NCI-H187 treated with DMSO at 0.1 percent for 48 hours (cell line): ENCODE measurements at places on chromosomes 12 and 14.

GRCh38 chr12:96258104-96258961, 64.2 kb downstream of the ELK3 start:
- DNase-seq = no peak

DNA sequence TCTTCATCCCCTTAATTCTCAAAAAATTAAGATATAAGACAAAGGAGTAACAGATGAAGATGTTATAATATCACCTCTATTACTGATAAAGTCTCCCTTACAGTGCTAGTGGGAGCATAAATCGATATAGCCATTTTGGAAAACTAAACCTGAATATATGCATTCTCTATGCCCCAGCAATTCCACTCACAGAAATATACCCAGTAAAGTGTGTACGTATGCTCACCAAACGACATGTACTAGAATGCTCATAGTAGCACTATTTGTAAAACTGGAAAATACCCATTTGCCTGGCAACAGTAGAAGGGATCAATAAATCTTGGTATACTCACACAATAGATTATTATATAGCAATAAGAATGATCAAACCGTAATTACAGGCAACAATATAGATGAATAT, 44.0 kb upstream of the HIF1A start:
- no peak for DNase-seq

GRCh38 chr12:113467502-113468364, 3.9 kb downstream of the LHX5 start:
- no peak for DNase-seq

DNA sequence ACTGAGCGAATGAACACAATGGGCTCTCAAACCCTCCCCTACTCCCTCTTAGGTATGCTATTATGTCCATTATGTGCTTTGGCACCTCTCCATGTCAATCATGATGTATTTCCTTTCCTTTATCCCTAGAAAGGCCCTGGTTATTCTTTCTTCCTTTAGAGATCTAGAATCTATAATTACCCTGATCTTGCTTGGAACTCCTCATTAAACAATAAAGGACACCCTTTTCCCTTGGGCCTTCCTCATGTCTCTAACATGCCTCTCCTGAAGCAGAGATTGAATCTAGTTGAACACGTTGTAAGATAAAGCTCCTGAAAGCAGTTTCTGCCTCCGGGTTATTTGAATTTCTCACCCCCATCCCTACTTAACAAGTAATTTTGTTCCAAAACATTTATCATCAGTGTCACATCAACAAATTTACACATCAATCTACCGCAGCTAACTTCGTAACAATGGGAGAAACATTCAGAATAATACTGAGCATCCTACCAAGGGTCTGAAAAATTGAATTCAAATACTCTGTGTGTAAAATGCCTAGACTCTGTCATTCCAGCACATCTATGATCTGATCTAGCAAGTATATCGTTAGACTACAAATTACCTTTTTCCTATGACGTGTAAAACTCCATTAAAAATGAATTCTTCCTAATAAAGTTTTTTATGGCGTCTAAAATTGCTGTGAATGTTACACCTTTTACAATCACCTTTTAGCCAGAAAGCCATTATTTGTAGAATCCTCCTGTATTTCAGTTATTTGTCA, 5.4 kb downstream of the USP44 start:
- peak; percentile 37 for DNase-seq

DNA sequence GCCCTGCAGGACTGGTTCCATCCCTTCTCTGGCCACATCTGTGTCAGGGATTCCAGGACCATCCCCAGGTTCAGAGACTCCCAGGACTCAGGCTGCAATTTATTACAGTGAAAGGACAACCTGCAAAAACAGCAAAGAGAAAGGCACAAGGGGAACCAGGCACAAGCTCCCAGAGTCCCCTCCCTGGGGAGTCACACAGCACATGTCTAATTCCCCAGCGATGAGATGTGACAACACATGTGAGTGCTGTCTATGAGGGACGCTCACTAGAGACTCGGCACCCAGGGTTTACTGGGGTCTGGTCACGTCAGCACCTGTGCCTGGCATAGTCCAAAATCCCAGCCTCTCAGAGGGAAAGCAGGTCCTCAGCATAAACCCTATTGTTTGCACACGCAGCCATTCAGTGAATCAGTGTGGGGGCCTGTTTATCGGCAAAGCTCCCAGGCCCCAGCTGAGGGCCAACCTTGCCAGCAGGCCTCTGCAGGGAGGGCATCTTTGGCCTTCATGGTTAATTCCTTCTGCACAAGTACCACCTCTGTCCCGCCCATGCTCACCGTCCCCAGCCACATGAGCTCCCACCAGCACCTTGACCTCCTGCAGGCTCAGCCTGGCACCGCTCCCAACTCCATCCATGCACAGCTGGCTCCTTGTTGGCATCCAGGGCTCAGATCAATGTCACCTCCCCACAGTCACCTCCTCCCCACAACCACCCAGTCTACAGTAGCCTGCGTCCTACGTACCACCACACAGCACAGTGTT, 198.9 kb upstream of the SFSWAP start:
- no peak for DNase-seq

DNA sequence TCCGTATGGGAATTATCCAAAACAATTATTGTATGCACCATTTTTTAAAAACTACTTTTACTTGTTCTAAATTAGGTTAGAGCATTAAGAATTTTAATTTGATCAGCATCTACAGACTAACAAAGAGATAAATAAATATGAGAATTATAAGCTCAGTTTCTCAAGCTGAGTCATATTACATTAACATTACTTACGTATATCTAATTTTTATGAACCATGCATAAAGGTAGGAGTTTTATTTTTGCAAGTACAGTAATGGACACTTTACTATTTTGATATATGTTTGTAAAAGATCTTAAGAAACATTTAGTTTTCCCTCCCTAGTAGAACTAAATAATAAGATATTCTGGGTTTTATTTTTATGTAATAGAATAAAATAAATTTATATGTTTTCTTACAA, 410.1 kb downstream of the TMEM117 start:
- no peak for DNase-seq

DNA sequence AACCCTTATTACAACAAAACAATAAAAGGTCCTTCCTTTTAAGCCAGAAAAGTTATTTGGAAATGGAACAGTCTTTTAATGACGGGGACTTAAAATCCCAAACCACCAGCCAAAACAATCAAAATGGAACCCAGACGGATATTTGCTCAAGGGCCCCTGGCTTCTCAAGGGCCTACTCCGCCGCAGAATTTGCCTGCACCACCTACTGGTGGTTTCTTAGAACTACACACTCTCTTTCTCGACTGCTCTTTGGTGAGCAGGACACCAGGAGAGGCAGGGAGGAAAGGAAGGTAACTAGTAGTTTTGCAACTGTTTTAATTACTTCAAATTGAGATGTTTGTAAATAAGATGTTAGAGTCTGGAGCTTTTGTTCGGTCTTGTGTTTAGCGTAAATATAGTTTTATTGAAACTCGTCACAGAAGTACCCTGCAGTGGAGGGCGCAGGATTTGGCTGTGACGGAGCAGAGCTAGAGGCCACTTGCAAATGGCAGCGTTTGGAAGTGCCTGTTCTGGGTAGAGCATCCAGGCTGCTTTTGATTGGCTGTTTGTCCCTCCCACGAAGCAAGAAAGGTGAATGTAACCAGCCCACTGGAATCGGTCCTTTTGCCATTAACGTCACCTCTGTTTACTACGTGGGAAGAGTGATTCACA, 238.5 kb downstream of the CACNA1C start:
- no peak for DNase-seq

- no peak for DNase-seq
Observed at GRCh38 chr14:51242545-51243490, 2.8 kb downstream of the TMX1 start.

DNA sequence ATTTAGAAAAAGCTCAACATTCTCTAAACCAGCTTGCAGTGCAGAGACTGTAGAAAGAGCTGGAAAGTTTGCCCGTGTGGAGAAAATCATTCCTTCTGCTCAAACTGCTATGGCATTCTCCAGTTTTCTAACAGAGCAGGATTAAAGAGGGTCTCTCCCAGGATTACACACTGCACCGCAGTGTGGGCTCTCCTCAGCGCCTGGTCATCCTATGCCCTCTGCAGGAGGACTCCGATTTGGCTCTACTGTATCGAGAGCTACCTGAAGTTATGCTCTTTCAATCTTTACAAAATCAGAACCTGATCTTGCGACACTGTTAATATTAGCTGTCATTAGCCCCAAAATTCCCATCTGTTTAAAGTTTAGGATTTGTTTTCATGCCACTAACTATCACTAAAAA, 33.0 kb downstream of the BHLHE41 start:
- DNase-seq = no peak

DNA sequence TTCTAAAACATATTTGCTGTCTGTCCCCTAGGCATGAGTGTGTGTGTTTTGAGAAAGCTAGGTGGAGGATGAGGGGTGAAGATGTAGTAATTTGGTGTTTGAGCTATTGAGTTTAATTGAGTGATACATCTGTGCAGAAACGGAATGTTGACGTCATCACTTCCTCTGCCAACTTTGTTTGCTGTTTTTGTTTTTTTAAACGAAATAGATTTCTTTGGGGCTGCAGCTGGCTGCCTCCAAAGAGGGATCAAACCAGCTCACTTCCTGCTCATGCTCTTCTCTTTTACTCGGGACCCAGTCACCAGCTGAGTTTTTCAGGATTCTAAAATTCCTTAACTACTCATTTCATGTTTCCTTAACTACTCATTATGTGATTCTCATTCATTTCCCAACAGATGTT, 19.5 kb upstream of the CRACR2A start:
- DNase-seq = no peak

GRCh38 chr12:57766464-57767304, at the start of gene CYP27B1:
Gene CYP27B1 (minus strand): TSS chr12:57767078. CDS start chr12:57767041, 37 bp downstream.
- DNase-seq = no peak

DNA sequence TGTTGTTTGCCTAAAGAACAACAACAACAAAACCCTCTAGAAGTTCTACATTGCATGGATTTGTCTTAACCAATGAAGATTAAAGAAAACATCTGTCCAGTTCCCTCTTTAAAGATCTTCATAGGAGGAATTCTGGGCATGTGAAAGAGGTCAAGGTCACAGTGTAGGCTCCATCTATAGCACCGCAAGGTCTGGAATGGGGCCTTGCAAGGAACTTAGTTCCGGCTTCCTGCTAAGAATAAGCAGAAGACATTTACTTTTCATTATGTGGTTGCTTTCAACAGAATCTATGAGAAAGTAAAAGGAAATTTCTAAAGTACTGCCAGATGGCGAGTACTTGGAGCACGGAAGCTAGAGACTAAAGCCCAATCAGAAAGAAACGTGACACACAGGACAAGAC, 57.2 kb upstream of the GNPNAT1 start:
- no peak for DNase-seq

DNA sequence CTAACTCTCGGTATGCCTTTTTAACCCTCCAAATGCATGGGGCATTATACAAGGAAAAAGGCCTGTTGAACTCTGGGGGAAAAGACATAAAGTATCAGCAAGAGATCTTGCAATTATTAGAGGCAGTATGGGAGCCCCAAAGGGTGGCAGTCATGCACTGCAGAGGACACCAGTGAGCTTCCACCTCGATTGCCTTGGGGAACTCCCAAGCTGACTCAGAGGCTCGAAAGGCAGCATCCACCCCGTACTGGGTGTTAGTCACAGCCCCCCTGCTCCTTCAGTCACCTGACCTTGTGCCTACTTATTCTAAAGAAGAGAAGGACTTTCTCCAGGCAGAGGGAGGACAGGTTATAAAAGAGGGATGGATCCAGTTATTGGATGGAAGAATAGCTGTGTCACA, 781.4 kb upstream of the TMEM132C start:
- DNase-seq = no peak

DNA sequence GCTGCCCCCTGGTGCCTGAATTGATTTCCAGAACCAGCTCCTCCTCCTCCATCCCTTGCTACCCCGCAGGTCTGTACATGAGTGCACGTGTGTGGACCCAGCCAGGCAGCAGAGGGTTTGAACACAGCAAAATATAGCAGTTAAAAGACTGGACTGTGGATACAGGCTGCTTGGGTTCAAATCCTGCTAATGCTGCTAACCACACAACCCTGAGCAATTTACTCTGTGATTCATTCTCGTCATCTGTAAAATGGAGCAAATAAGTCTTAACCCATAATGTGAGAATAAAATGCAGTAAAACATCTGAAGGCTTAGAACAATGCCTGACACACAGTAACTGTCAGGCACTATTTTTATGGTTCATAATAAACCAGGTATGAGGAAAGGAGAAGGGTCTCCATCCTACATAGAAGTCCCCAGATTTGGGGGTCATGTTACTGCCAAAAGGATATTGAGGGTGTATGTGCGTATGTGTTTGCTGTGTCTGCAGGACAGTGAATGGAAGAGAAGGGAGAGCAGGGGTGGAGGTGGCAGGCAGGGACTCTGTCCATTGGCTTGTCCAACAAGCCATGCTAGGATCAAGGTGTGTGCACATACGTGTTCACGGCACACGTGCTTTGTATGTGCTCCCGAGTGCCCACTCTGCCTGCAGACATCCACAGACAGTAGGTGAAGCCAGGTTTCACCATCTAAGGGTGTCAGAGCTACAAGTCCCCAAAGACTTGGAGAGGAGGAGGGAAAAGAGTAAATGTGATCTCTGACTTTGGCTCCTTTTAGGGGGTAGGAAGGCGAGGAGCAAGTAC, 1.5 kb upstream of the STAT6 start:
- no peak for DNase-seq

- no peak for DNase-seq
Observed at GRCh38 chr14:98665007-98665406, 607.0 kb downstream of the BCL11B start.

DNA sequence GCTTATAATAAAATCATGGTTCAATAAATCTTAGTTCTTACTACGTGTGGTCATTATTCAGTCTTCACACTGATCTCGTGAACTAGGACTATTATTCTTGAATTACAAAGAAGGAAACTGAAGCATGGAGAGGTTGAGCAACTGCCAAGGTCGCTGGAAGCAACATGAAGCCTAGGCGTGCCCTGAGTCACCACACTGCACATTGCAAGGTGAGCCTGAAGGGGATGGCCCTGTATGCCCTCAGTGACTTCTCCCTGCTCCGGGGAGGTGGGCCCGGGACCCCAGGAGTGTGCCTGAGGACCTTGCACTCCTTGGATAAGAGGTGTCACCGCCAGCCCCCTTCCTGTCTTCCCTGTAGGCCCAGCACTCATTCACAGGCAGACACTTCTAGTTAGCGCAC, 161.6 kb downstream of the CACNA1C start:
- DNase-seq = no peak

GRCh38 chr14:88363644-88364043, 21.8 kb upstream of the SPATA7 start:
- no peak for DNase-seq

- no peak for DNase-seq
Observed at GRCh38 chr14:22433069-22433468, 156.0 kb downstream of the DAD1 start.
